ENCODE measurements at places on chromosomes 4 and X. TPM values are rescaled to one million over a fixed set of nuclear protein-coding genes. Genes with fewer than 3 reads are reported as not detected.
A peak's percentile ranks its signal among the peaks of the same experiment; 100 is the strongest.

Gene POU3F4
- not detected for total RNA-seq

Gene TTC29
- 10.2 TPM for total RNA-seq

GRCh38 chrX:70554523-70554922, 109.9 kb downstream of the DLG3 start:
- H3K27ac ChIP-seq: no peak overlapping the region
- no peak for DNase-seq
- H3K4me1 ChIP-seq: peaks cover 4% of the 10 kb centered on the region
- H3K36me3 ChIP-seq: no peaks in the 10 kb centered on the region
- no peaks in the 10 kb centered on the region for H3K27me3 ChIP-seq
- H3K4me3 ChIP-seq: no peak overlapping the region

- no peaks in the 10 kb centered on the region for H3K36me3 ChIP-seq
- no peak overlapping the region for H3K27ac ChIP-seq
- H3K27me3 ChIP-seq: no peaks in the 10 kb centered on the region
- H3K4me3 ChIP-seq: no peak overlapping the region
- DNase-seq: no peak
- peaks cover 4% of the 10 kb centered on the region for H3K4me1 ChIP-seq
Observed at GRCh38 chrX:150504397-150505182, 63.8 kb upstream of the MTM1 start.

DNA sequence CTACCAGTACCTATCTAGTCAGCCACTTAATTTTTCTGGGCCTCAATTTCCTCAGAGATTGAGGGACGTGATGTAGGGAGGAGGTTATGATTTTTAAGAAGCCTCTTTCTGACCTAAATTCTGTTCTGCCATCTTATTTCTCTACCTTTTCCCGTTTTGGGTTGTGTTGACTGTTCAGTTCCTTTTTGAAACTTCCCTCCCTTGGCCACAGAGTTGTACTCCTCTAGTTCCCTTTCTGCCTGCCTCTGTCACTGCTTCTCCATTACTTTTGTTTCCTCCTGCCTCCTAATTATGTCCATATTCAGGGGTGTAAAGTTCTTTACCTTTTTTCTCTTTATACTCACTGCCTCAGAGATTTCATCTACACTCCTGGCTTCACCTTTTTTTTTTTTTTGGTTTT, 25.4 kb downstream of the CLCN5 start:
- H3K27me3 ChIP-seq: peaks cover 2% of the 10 kb centered on the region
- H3K4me1 ChIP-seq: no peaks in the 10 kb centered on the region
- H3K36me3 ChIP-seq: no peaks in the 10 kb centered on the region
- no peak for DNase-seq
- H3K4me3 ChIP-seq: no peak overlapping the region
- no peak overlapping the region for H3K27ac ChIP-seq

- no peaks in the 10 kb centered on the region for H3K27me3 ChIP-seq
- no peaks in the 10 kb centered on the region for H3K36me3 ChIP-seq
- no peaks in the 10 kb centered on the region for H3K4me1 ChIP-seq
- DNase-seq: no peak
- H3K4me3 ChIP-seq: no peak overlapping the region
Observed at GRCh38 chrX:127404161-127404560, 584.6 kb downstream of the PRR32 start.

DNA sequence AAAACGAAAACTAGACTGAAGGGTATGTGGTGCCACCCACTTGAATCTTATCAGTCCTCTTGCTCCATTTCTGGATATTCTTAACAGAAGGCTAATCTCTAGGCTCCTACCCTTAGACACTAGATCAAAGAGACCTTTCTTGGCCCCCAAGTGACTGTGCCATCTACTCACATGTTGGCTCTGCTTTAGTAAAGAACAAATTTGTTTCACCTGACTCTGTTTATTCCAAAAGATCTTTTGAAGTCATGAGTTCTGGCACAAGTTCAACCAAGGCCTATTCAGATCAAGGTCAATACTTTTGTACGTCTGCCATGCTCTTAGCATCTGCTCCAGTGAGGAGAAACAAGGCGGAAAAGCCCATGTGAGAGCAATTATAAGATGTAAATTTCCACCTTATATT, 37.3 kb downstream of the MAGEB17 start:
- no peak for DNase-seq
- no peaks in the 10 kb centered on the region for H3K4me1 ChIP-seq
- H3K27me3 ChIP-seq: peaks cover 18% of the 10 kb centered on the region
- H3K36me3 ChIP-seq: no peaks in the 10 kb centered on the region
- no peak overlapping the region for H3K27ac ChIP-seq

GRCh38 chr4:169582203-169582602, 30.2 kb downstream of the NEK1 start:
- peaks cover 15% of the 10 kb centered on the region for H3K36me3 ChIP-seq
- H3K4me1 ChIP-seq: no peaks in the 10 kb centered on the region
- H3K27me3 ChIP-seq: no peaks in the 10 kb centered on the region
- no peak for DNase-seq
- H3K27ac ChIP-seq: no peak overlapping the region
- no peak overlapping the region for H3K4me3 ChIP-seq

DNA sequence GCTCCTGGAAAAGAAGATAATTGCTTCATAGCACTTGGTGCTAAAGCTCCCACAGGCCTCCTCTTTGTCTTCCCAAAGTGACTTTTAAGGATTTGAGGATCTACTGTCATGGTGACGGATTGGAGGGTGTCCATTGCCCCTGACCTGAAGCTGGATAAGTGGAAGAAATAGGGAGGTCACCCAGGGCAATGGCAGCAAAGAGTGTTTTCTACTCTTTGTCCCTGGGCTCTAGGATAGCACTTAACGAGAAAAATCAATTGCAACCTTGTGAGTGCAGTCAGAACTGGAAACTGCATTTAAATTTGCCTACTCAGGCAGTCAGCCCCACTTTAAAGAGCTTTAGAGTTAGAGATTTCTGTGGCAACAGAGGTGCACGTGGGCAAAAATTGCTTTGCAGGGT, 43.7 kb upstream of the XK start:
- no peaks in the 10 kb centered on the region for H3K27me3 ChIP-seq
- H3K4me1 ChIP-seq: no peaks in the 10 kb centered on the region
- no peak overlapping the region for H3K4me3 ChIP-seq
- DNase-seq: no peak
- H3K27ac ChIP-seq: no peak overlapping the region

- DNase-seq: no peak
- H3K27me3 ChIP-seq: no peaks in the 10 kb centered on the region
- H3K4me3 ChIP-seq: no peak overlapping the region
- H3K4me1 ChIP-seq: no peaks in the 10 kb centered on the region
- H3K27ac ChIP-seq: no peak overlapping the region
Observed at GRCh38 chrX:118211891-118212816, 95.5 kb upstream of the KLHL13 start.

DNA sequence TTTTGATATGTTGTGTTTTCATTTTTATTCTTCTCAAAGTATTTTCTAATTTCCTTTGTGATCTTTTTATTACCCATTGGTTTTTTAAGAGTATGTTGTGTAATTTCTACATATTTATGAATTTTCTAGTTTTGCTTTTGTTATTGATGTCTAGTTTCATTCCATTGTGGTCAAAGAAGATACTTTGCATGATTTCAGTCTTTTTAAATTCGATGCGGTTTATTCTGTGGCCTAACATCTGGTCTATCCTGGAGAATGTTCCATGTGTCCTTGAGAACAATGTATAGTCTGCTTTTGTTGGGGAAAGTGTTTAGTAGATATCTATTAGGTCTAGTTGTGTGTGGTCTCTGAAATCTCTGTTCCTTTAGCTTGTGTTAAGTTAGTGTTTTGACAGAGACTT, 46.2 kb downstream of the PPEF1 start:
- H3K4me3 ChIP-seq: no peak overlapping the region
- H3K4me1 ChIP-seq: no peaks in the 10 kb centered on the region
- no peak overlapping the region for H3K27ac ChIP-seq
- no peaks in the 10 kb centered on the region for H3K36me3 ChIP-seq

DNA sequence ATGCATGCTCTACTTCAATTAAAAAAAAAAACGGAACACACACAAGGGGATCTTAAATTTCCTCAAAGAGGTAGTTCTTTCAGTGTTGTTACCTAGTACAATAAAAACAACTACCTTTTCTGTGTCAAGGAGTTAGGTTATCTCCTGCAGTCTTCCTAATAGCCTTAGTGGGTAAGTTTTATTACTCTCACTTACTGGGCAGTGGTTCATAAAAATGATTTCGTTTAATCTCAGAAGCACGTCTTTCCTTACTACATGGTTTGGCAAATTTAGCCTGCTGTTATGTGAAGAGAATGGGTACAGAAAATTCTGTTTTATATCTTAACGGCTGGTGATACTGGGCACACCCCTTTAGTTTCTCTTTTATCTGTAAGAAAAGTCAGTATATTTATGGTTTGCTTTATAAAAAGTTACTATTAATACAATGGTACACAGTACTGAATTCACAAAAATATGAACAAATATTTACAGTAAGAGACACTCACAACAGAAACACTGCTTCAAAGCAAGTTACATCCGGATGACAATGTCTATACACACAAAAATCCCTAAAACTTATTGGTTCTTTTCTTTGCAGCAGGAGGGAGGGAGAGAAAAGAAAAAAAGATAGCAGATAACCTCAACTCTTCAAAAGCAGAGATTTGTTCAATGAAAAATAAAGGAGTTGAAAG, 8.8 kb downstream of the ADH5 start:
- peak overlapping the region; percentile 9 for H3K27ac ChIP-seq
- H3K36me3 ChIP-seq: peaks cover 44% of the 10 kb centered on the region
- DNase-seq: no peak
- no peaks in the 10 kb centered on the region for H3K4me1 ChIP-seq

GRCh38 chrX:45623266-45623665, 422.6 kb upstream of the DIPK2B start:
- H3K36me3 ChIP-seq: no peaks in the 10 kb centered on the region
- peaks cover 4% of the 10 kb centered on the region for H3K27me3 ChIP-seq
- H3K4me1 ChIP-seq: no peaks in the 10 kb centered on the region
- no peak overlapping the region for H3K4me3 ChIP-seq
- DNase-seq: peak; percentile 25

DNA sequence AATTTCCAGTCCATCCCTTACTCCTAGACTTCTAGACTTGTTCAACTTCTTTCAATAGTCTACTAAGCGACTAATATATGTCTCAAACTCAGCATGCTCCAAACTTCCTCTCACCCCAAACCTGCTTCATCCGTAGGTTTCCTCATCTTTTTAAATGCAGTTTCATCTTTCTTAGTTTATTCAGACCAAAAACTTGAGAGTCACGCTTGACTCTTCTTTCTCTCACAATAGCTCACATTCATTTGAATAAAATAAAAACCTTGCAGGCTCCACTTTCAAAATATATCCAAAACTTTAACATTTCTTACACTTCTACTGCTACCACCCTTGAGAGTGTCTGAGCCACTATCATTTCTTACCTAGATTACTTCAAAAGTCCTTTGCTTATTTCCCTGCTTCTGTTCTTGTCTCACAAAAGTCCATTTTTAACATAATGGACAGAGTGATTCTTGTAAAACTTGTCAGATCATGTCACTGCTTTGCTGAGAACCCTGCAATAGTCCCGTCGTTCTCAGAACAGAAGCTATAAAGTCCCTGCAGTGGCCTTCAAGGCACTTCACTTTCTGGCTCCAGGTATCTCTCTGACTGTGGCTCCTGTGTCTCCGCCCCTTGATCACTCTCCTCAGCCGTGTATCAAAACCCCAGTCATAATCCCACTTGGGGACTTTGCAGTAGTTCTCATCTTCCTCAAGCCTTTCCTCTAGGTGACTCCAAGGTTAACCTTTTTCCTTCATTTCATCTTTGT, 167.6 kb downstream of the ARHGAP24 start:
- no peak for DNase-seq
- H3K4me1 ChIP-seq: no peaks in the 10 kb centered on the region
- H3K27me3 ChIP-seq: no peaks in the 10 kb centered on the region
- no peak overlapping the region for H3K27ac ChIP-seq
- H3K36me3 ChIP-seq: no peaks in the 10 kb centered on the region

DNA sequence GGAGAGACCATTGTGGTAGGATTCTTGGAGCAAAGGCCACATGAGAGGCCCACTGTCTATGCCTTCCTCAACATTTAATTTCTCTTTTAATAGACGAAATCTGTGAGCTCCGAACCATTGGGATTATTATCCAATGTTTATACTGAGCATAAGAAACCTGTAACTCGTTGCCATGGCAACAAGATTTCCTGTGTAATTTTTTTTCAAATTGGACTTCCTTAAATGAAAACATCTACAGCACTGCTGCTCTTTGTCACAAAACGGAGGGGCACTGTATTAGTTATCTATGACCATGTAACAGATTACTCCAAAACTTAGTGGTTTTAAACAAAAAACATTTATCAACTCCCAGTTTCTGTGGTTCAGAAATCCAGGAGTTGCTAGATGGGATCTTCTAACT, 38.7 kb downstream of the PPP1R2C start:
- no peak overlapping the region for H3K27ac ChIP-seq
- no peaks in the 10 kb centered on the region for H3K36me3 ChIP-seq
- no peaks in the 10 kb centered on the region for H3K4me1 ChIP-seq

- H3K27me3 ChIP-seq: no peaks in the 10 kb centered on the region
- no peak overlapping the region for H3K4me3 ChIP-seq
- no peak overlapping the region for H3K27ac ChIP-seq
Observed at GRCh38 chr4:145107126-145107525, 9.0 kb downstream of the ABCE1 start.

GRCh38 chr4:169309326-169309967, 38.7 kb upstream of the SH3RF1 start:
- DNase-seq: no peak
- H3K4me1 ChIP-seq: peaks cover 7% of the 10 kb centered on the region
- no peaks in the 10 kb centered on the region for H3K27me3 ChIP-seq

DNA sequence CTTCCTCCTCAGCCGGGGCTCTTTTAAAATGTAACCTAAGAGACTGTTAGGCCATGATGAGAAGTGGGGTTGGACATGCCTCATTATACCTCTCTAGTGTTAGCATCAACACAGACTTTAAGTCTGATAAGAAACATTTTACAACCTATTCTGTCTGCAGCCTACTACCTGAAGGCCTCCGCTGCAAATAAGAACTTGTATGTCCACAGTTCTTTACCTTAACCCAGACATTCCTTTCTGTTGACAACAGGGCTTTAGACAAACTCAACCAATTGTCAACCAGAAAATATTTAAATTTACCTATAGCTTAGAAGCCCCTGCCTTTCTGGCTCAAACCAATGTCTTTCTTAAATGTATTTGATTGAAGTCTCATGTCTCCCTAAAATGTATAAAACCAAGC, 1418.6 kb downstream of the STIM2 start:
- DNase-seq: no peak
- H3K27me3 ChIP-seq: no peaks in the 10 kb centered on the region
- H3K36me3 ChIP-seq: no peaks in the 10 kb centered on the region
- H3K27ac ChIP-seq: no peak overlapping the region

- no peak for DNase-seq
- no peaks in the 10 kb centered on the region for H3K27me3 ChIP-seq
- H3K4me1 ChIP-seq: peaks cover 7% of the 10 kb centered on the region
- no peak overlapping the region for H3K4me3 ChIP-seq
- no peak overlapping the region for H3K27ac ChIP-seq
Observed at GRCh38 chr4:53866055-53866454, 198.3 kb downstream of the CHIC2 start.

- no peaks in the 10 kb centered on the region for H3K27me3 ChIP-seq
- no peak for DNase-seq
- no peak overlapping the region for H3K27ac ChIP-seq
- H3K36me3 ChIP-seq: no peaks in the 10 kb centered on the region
Observed at GRCh38 chr4:151031831-151032605, 16.9 kb upstream of the LRBA start.

Measured in lung (tissue), 17 donors.